ENCODE measurements at places on chromosomes 1 and 21.

GRCh38 chr1:203513585-203514031 is 19.7 kb downstream of the OPTC start:
- DNase-seq = no peak

DNA sequence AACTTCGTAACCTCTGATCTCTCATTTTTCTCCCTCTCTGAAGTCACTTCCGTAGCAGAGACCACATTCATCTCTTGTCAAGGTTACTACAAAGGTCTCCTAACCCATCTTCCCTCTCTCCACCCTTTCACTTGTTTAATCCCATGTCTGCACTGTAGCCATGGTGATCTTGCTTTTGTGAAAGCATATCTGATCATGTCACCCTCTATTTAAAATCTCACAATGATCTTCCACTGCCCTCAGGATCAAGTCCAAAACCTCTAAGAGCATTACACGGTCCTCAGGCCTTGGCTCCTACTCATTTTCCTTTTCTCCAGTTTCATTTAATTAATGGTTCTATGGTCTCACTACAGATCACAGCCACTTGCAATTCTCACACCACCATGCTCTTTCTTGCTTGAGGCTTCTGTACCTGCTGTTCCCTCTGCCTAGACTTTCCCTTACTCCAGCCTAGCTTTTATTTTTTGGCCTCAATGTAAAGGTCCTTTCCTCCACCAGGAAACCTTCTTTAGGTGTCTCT is 12.1 kb downstream of the ARHGEF11 start:
- DNase-seq = no peak

DNA sequence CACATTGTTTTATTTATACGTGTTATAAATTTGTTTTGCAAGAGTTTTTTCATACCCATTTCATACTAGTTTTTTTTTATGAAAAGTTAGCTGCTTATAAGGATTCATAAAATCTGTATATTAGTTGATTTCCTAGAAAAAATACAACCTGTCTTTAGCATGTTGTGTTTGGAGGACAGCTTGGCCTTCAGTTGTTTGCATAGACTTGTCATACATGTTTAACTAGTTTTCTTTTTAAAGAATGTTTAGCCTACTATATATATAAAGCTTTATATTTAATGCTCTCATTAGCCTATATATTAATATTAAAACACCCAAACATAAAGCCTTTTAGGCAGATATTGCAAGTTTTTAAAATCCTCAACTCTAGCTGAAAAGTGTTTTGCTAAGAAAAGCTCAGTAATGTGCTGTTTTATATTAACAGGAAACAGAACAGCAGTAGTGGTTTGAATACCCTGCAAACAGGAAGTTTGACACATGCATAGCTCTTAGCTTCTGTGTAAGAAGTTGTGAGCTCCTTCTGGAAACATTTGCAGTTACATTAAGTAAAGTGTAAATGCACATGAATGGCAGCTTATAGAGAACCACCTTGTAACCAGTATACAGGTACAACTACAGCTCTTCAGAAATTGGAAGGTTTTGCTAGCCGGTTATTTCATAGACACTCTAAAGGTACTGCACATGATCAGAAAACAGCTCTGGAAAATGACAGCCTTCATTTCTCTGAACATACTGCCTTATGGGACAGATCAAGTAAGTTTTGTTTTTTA is at the start of gene PRKACB:
Gene PRKACB (plus strand): TSS at position 476 of the 770 bp plus-strand sequence. CDS start 91 bp downstream, at position 567.
- DNase-seq = peak; percentile 48

DNA sequence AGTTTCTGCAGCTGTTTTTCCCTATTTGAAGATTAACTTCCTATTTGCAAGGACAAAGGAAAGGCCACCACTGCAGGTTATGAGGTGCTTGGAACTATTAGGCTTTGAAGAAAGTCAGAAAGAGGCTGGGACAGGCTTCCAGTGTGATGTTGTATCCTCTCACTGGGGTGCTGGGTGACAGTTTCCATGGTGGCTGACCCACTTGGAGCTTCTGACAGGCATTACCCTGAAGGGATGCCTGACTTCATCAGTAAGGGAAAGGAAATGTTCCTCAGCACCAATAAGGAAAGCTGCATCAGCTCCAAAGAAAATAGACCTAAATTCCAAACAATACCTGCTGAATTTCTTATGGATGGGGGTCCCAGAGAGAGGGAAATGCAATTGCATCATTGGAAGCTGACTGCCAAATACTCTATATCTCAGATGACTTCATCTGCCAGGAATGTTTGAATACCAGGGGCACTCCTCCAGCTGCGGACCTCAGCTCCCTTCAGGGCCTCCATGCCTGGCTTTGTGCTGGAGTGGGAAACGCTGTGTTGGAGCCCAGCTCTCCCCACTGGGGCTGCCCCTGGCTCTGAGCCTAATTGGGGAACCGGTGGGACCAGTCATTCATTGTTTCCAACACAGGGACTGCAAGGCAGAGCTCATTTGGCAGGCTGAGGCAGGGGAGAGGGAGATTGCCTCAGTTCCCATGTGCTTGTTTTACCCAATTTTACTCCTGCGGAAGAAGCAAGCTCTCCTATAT is 76.6 kb downstream of the RGL1 start:
- DNase-seq = peak; percentile 30

DNA sequence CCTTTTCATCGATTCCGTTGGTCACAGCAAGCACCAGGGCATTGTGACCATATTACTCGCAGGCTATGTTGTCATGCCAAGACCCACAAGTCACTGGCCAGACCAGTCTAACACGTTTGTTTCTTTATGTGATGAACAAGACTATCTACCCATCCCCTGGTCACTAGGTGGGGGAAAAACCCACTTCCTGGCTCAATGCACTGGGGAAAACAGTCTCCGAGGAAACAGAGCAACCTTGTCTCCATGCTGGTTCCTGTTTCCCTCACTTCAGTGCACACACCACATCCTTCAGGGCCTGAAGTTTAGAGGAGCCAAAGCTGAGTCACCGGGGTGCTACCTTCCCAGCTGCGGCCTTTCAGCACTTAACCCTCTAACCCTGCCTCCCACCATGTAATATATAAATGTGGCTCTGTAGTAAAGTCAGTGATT is 20.9 kb downstream of the ERICH3 start:
- DNase-seq = no peak

GRCh38 chr1:218499011-218499691 is 154.0 kb downstream of the TGFB2 start:
- DNase-seq = peak; percentile 94

- DNase-seq = no peak
These were observed 133.2 kb upstream of the KCNJ15 start for GRCh38 chr21:38123626-38124025.

All from foreskin melanocyte (primary cell).